ENCODE measurements at places on chromosomes 6 and 20. TPM values are rescaled to one million over a fixed set of nuclear protein-coding genes. Genes with fewer than 3 reads are reported as not detected.

Gene FNDC1
- total RNA-seq, result 34.2 TPM

Gene LGSN
- not detected for total RNA-seq

Gene KCNK16
- not detected for total RNA-seq

Gene HLA-DQB1
- total RNA-seq, result 6.5 TPM

Gene COX7A2
- 80.7 TPM for total RNA-seq

Gene ZBP1
- not detected for total RNA-seq

Gene SLC52A3
- not detected for total RNA-seq

Gene SLA2
- under 0.01 TPM for total RNA-seq

Gene POLR1C
- total RNA-seq, result 29.5 TPM

Gene LY6G6F
- not detected for total RNA-seq

Gene CDH26
- total RNA-seq, result under 0.01 TPM

All from osteoblast (primary cell).